Activated CD8-positive, alpha-beta T cell treated with anti-CD3 and anti-CD28 coated beads for 36 hours (primary cell): ENCODE measurements at places on chromosomes 11 and 22.

DNA sequence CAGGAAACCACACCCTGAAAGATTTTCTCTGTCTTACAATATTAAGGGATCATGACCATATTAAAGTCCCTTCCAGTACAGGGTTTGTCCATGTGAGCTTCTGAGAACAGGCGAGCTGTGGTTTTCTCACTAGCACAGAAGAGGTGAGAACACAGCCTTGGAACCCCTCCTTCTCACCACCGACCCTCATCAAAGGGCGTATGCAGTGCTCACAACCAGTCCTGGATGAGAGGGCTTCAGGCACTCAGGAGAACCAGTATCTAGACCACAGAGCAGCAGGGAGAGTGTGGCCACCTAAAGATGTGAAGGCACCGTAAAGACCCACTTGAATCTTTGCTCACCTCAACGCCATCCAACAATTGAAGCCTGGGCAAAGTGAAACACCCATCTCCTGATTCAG, 397.0 kb downstream of the ETS1 start:
- peak; percentile 67 for DNase-seq

DNA sequence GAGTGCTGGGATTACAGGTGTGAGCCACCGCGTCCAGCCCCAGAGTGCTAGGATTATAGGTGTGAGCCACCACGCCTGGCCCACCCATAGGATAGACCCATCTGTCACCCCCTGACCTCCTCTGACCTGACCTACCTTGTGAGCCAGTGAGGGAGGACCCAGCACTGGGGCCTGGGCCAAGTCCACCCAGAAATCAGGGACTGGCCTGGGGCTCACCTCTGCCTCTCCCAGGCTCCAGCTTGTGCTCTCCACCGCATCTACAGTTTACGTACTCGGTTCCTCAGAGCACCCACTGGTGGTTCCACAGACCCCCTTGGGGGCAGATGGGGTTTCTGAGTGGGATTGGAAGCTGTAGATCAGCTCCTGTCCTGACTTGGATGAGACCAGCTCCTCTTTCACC, 6.4 kb downstream of the SLC29A2 start:
- no peak for DNase-seq

GRCh38 chr11:2138431-2139122, 612 bp downstream of the IGF2 start:
- DNase-seq: no peak

DNA sequence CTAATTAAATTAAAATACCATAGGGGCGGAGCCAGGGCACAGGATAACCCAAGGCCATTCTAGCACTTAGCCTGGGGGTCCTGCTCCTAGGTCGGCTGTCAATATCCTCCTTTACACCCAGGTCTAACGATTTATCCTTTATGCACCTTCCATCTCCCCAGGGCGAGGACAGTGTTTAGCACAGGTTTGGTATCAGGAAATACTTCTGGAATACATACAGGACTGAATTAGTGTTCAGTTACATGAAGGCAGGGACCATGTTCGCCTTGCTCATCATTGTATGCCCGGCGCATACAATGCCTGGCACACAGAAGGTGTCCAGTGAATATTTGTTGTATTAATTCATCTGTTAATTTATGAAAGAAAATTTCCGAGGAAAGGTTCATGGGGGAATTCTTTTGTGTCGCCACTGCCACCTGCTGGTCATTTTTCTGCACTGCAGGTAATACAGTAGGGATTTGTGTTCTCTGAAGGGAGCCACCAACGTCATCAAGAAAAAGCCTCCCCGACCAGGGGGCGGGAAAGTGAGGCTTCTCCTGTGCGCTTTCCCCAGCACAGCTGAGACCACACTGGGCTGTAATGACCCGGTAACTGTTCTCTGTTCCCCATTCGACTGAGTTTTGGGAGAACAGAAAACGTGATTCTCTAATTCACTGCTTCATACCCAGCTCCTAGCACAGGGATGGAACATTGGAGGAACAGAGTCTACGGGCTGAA, 68.7 kb upstream of the ASPHD2 start:
- DNase-seq: peak; percentile 80

DNA sequence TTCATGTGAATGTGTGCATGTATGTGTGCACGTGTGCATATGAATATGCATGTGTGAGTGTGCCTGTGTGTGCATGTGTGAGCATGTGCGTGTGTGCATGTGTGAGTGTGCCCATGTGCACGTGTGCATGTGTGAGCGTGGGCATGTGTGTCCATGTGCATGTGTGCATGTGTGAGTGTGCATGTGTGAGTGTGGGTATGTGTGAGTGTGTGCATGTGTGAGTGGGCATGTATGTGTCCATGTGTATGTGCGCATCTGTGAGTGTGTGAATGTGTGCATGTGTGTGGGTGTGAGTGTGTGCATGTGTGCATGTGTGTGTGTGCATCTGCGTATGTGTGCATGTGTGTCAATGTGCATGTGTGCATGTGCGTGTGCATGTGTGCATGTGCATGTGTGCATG, 94.7 kb downstream of the ST3GAL4 start:
- DNase-seq: no peak

DNA sequence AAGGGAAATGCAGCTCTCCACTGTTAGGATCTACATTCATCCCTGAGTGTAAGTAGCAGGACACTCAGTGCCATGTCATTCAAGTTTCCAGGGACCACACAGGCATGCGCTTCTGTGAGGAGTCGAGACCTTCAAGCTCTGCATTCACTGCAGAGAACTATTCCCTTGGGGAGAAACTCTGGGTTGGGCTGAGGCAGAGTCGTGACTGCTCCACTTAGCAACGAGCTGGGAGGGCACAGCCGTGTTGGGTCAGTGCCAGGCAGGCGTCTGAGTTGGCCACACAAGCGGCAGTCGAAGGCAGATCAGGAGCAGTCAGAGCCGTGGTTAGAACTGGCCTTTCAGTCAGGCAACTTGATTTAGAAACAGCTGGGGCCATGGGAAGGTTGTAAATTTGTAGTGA, 14.7 kb downstream of the MPEG1 start:
- DNase-seq: no peak

DNA sequence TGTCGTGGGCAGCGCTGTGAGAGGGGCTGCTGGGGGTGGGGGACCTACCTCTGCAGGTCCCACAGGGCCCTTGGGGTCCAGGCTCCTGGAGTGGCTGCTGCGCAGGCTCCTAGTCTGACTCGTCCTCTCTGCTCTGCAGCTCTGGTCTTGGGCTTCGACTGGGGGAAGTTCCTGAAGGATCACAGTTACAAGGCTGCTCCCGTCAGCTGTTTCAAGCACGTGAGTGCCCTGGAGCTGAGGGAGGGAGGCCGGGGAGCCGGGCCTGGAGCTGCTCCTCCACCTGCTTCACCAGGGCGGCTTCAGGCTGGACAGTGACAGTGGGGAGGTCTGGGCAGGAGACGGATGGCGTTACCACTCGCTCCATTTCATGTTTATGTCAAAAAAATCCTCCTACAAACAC, 11.9 kb downstream of the L3MBTL2 start:
- no peak for DNase-seq

- DNase-seq: no peak
Observed at GRCh38 chr11:104124979-104125378, 39.0 kb downstream of the PDGFD start.

DNA sequence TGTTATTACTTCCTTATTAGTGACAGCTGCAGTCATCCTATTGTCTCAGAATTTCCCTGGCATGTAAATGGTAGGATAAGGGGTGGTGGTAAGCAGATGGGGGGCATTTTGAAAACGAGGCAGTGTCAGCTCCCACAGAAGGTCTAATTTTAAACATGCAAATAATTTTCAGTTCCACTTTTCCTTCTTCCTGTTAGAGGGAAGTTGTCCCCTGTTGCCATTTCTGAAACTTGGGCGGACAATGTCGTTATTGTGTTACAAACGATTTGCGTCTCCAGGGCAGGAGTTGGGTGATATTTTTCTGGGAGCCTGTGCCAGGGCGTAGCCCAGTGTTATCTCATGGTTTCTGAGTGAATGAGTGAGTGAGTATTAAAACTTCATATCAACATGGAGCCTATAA, 7.4 kb downstream of the PTPRJ start:
- no peak for DNase-seq

DNA sequence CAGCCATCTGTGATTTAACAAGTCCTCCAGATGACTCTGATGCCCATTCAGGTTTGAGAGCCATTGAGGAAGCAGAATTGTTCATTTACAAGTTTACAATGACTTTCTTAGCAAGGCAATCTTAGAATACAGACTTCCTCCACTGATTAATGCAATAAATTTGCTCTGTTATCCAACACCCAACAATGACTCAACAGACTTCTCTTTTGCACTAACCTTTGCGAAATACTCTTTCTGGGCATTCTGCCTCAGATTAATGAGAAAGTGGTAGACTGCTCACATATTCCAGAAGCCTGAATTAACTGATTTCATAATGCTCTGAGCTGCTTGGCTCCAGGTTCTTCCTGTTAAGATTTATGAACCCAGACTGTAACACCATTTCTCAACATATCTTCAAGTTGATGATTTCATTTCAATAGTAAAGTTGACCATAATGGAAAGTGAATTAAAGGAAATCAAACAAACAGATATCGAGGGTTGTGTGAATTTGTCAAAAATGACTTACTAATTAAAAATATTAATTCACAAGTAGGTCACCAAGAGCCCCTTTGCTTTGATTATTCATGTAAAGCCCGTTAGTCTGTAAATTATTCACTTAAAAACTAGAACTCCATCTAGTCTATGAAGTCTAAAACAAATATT, 70.5 kb upstream of the BLID start:
- no peak for DNase-seq

GRCh38 chr11:131792243-131792642, 421.8 kb downstream of the NTM start:
- no peak for DNase-seq

GRCh38 chr11:37503411-37504059, 905.5 kb upstream of the RAG2 start:
- no peak for DNase-seq

DNA sequence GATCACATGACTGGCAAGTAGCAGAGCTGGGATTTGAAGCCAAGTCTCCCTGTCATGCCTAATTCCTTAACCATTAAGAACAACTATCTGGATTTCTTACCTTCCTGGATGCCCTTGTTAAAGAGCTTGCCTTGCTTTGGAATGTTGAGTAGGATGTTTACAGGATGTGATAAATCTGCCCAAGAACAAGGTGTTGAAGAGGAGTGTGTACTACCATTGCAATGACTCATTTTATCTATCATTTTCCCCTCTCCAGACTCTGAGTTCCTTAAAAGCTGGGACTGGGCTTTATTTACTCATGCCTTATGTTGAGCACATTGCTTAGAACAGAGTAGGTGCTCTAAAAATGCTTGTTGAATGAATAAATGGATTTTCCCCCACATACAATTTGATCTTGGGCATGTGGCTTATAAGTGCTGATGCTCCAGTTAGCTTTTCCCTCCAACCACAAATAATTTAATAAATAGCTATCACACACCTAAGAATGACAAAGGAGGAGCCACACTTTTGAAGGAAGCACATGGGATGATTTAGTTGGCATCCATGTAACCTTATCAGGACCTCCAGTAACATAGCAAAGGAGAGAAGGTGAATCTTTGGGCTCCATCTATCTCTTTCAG, 268.6 kb upstream of the SESN3 start:
- DNase-seq: no peak

GRCh38 chr22:23404689-23405365, 175.3 kb downstream of the IGLL1 start:
- DNase-seq: peak; percentile 23

DNA sequence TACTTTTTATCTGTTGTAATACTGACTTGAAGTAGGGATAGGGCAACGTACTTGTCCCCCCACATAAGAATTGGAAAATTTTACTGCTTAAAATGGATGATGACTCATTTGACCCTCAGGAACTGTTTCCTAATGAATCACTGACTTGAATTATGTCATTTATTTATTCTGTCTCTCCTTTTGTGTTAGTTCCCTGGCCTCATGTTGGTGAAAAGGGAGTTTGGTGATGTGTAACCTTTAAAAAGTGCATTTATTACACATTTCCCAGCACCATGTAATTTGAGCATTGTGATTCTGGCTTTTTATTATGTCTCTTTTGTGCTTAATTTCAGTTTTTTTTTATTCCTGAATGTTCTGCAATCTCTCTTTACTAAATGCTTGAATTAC, 20.3 kb upstream of the PGM2L1 start:
- no peak for DNase-seq

- peak; percentile 55 for DNase-seq
Observed at GRCh38 chr22:19178065-19178656, 375 bp downstream of the SLC25A1 start.

DNA sequence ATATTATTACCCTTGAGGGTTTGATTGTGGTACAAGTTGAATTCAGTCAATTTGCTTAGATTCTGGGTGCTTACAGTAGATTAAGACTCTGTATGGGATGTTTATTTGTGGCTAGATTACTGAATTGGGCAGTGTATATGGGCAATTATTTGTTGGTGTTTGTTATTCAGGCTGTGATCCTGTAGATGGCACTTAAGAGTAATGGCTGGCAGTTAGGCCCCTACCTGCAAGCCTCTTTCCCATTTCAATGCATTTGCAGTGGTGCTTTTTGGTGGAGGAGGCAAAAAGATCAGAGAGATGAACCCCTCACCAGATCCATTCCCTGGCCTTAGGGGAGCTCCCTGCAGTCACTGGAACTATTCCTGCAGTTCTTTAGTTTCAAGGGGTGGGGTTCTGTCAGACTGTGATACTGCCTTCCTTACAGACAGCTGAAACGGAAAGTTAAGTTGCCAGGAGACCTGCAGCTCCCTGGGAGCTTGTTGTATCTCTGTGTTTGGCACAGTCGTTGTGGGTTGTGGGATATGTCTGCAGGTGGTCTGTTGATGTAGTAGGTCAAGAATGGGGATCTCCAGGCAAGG, 199.5 kb downstream of the AASDHPPT start:
- no peak for DNase-seq

DNA sequence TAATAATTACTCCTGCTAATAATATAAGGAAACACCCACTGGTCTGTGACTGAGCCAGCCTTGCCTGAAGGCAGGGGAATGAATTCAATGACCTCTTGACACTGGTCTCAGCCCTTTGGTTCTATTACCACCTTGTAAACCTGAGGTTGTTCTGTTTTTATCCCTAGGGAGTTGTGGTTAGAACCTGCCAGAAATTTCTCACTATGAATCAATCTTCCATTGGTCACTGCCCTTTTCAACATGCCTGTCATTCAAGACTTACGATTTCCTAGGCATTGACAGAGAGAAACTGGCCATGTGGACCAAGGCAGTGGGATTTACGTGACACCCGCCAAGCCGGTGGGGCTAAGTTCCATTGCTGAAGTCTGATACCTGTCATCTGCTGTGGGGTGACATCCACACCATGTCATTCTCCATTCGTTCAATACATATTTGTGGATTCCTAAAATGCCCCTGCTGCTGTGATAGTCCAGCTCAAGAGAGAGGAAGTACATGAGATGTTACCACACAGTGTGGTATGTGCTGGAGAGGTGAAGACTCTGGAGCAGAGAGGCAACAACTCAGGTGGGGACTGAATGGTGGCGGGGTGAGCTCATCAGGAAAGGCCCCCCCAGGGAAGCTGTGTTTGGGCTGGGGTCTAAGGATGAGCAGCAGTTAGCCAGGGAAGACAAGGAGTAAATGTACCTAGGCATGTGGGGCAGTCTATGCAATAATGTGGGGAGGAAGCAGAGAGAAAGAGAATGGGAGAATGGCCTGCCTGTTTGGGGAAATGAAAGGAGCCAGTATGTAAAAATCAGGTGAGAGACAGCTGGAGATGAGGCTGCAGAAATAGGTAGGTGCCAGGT, 15.2 kb upstream of the EHF start:
- no peak for DNase-seq

- DNase-seq: no peak
Observed at GRCh38 chr11:82631722-82632630, 101.7 kb downstream of the FAM181B start.

GRCh38 chr11:66530927-66531709, 14.7 kb downstream of the ZDHHC24 start:
- DNase-seq: no peak
